ENCODE measurements at places on chromosomes 3 and 15.

DNA sequence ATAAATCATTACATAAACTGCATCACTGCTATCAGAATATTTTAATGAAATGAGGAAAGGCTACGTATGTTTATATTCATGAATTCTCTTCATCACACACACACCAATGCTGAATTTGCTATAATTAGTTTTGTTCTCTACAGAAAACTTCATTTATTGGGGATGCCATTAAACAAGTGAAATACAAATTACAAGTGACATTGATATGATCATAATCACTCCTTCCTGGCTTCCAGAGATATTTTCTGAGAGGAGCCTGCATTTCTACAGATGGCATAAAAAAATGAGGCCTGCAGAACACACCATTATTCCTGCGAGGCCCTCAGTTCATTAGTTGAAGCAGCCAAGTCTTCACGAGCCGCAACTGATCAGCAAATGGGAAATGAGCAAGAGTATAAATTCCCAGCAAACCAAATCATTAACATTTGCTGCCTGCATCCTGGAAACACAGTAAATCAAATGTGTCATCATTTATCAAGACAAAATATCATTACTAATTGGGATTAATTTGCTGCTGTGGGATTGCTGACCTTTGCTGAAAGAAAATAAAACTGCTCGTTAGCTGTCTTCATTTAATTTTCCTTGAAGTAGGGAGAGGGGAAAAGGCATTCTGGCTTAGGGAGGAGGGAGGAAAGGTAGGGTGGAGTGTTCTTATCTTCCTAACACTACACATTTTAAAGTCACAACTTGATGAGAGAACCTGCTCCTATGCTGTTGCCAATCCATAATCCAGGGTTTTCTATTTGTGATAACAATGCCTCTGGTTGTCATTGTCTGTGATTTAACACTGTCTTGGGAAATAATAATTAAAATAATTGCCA, 921.9 kb downstream of the SQOR start:
- no peak for DNase-seq

GRCh38 chr3:170226426-170226960, 4.3 kb downstream of the PRKCI start:
- peak; percentile 33 for DNase-seq

GRCh38 chr3:108189440-108189839, 32.8 kb downstream of the IFT57 start:
- DNase-seq, result no peak

- DNase-seq, result no peak
These were observed 101.7 kb downstream of the EEFSEC start for GRCh38 chr3:128254967-128255366.

GRCh38 chr15:67838789-67839332, 984 bp downstream of the RNU6-1 start:
- DNase-seq, result no peak

DNA sequence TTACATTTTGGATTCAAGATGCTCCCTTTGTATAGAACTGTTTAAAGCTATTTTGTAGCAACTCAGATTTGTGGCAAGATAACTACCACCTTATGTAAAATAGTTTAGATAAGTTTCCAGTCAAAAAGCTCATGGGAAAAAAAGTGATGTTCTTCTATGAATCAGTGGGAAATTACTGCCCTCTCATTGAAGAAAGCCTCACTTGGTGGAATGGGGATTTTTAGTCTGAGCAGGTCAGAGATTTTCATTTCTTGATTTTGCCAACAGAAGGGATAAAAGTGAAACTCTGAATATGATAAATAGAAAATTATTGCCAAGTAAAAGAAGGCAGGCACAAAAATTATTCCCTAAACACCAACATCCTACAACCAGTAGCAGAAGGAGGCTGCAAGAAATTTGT, 25.8 kb upstream of the CSTA start:
- no peak for DNase-seq

GRCh38 chr15:28110481-28110881, 11.4 kb upstream of the OCA2 start:
- no peak for DNase-seq

GRCh38 chr15:52464040-52464439, 64.6 kb downstream of the MYO5A start:
- DNase-seq, result no peak

- DNase-seq, result no peak
These were observed 821 bp downstream of the LINS1 start for GRCh38 chr15:100601163-100601562.

DNA sequence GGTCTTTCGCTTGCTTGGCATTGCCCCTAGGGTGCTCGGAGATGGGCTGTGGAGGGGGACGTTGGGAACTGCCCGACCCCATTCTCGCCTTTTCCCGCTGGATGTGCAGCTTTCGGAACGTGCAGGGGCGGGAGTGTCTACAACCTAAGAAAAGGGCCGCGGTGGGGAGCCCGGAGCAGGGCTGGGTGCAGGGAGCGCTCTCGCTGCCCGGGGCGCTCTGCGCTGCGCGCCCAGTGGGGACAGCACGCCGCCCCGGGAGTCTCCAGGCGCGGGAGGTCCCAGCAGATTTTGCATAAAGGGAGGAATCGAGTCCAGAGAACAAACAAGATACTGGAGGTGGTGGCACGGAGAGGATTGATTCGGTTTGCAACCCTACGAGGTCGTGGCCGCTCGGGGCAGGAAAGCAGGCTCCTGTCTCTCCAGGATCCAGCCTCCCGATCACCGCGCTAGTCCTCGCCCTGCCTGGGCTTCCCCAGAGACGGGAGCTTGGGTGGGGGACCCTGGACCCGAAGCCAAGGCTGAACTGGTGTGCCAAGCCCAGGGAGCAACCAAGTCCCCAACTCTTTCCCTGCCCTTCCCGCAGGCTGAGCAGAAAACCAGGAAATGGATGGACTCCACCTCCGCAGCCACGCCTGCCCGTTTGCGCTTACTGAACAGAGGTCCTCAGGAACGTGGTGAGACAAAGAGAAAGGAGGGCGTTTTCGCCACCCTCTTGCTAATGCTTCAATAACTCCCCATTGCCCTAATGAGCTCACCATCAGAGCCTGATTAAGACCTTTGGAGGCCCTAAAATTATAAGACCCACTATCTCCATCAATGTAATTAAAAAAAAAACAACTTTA, 59.7 kb downstream of the NOX5 start:
- DNase-seq, result peak; percentile 29

- no peak for DNase-seq
These were observed 13.2 kb upstream of the TMEM212 start for GRCh38 chr3:171829841-171830517.

Measured in fibroblast of skin of left quadriceps (primary cell).